Kidney tubule cell (primary cell): ENCODE measurements at places on chromosomes 16 and 17.
A peak's percentile ranks its signal among the peaks of the same experiment; 100 is the strongest.

GRCh38 chr17:74949455-74950115, 13.9 kb downstream of the OTOP3 start:
- DNase-seq, result no peak

DNA sequence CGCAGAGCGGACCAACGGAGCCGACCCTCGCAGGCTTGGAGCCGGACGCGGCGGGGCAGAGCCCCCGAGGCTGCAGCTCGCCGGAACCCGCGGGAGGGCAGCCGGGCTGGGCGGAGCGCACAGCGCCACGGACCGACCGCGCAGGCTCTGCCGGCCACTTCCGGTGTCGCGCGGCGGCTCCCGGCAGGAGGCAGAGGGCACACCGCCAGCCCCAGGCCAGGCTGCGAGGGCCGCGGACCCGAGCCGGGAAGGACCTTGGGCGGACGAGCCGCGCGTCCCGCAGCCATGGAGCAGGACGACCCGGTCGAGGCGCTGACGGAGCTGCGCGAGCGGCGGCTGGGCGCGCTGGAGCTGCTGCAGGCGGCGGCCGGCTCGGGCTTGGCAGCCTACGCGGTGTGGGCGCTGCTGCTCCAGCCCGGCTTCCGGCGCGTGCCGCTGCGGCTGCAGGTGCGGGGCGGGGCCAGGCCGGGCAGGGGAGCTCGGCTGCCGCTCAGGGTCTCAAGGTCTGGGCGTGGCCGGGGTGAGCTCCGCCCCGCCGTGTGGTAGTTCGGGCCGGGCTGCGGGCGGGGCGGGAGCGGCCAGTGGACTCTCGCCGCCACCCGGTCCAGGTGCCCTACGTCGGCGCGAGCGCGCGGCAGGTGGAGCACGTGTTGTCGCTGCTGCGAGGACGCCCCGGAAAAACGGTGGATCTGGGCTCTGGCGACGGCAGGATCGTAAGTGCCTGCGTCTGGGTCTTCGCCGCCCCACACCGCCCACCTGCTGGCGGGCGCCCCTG, at the start of gene ANTKMT:
ANTKMT (plus strand) TSS at position 157 of the 775 bp plus-strand sequence; CDS start at position 286, 129 bp downstream.
- peak; percentile 90 for DNase-seq

DNA sequence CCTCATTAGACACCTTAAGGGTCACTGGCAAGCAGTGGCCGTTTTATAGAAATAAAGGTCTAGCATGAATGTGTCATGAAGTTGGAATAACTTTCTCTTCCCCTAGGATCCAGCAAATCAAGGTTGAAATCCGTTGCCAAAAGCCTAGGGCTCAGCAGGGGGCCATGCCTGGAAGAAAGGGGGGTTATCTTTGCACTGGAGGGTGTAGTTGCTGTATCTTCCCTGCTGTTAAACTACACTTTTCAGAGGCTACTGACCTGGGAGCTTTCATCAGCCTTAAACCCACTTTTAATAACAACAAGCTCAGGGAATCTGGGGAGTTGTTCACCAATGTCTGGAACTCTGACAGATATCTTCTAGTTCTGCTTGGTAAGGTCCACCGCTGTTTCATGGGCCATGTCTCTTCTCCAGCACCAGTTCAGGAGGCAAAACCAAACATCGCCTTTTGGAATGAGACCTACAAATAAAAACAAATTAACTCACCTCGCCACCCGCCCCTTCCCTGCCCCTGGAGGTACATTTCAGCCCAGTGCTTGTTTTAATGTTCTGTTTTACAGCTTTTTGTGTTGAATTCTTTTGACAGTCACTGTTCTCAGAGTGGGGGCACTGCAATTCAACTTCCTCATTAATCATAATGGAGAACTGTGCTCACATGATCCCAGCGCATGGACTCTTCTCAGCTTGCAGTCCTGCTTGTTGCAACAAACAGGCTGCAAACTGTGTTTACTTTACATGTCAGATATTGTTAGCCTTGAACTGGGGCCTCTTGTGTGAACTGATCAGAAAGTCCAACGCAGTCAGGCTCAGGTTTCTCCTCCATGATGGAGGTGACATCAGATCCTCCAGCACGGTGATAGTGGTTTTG, 508.7 kb downstream of the KCNJ2 start:
- DNase-seq, result no peak

- no peak for DNase-seq
These were observed 177.7 kb downstream of the TMEM132E start for GRCh38 chr17:34757106-34757505.

DNA sequence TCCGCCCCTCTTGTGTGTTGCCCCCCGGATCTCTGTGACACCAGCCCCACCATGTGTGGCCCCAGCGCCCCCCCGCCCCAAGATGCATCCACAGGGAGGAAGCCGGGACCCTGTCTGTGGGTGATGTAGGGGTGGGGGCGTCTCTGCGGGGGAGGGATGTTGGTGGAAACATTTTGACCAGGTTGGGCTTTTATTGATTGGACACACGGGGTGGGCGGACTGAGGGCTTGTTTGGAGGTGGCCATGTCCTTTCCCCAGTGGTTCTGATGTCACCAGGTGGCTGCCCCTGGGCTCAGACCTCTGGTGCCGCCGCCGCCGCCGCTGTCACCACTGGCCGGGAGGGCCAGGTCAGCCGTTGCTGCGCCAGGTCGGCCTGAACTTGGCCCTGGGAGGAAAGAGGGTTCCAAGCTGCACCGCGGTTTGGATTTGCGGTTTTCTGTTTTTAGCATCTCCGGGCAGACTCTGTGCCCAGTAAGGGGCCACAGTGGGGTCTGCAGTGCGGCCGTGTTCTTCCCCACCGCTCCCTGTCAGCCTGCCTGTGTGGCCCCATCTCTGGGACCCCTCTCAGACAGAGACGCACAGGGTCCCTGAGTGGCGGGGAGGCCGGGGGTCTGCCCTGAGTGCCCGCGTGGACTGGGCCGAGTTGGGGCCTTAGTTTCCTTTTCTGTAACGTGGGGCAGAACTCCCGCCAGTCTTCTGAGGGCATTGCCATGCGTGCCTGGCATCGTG, 19.8 kb downstream of the GSE1 start:
- DNase-seq, result no peak

DNA sequence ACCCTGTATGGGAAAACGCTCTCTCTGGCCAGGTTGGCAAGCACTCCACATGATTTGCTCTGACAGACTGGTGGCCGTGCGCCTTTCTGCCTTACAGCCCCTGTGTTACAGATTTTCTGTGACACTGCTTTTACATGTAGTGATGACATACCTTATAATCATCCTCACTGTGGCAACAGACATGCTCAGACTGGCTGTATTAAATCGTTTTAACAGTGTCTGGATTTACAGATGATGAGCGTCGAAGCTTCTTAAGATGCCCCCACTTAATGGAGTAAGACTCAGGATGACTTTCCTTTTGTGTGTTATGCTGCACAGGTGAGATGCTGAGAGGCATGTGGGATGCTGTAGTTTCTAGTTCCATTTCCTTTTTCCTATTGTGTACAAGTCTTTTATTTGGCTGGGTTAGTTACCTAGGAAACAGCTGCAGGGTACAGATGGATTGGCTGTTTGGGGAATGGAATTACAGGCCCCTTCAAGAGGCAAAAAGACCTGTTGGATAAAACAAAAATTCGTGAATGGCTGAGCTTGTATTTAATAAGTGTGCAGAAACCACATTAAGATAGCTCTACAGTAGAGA, 20.9 kb upstream of the VWA3A start:
- peak; percentile 3 for DNase-seq

- DNase-seq, result no peak
These were observed 17.5 kb downstream of the KRT33A start for GRCh38 chr17:41333098-41333497.

- DNase-seq, result no peak
These were observed 134.6 kb upstream of the ADAMTS18 start for GRCh38 chr16:77569406-77569805.

- DNase-seq, result peak; percentile 90
These were observed at the start of gene CLDN7 for GRCh38 chr17:7262192-7262934. Gene CLDN7, minus strand, starts transcription at chr17:7262478. Its CDS starts 435 bp downstream, at chr17:7262043.

DNA sequence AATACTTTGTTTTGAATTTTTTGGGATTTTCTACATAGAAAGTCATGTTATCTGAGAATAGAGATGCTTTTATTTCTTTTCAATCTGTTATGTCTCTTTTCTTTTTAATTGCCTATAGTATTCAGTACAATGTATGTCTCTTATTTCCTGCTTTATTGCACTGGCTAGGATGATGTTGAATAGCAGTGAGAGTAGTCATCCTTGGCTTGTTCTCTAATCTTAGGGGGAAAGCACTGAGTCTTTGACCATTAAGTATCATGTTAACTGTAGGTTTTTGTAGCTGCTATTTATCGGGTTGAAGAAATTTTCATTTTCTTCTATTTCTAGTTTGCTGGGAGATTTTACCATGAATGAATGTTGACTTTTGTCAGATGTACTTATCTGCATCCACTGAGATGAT, 10.0 kb upstream of the ABCA3 start:
- DNase-seq, result no peak

DNA sequence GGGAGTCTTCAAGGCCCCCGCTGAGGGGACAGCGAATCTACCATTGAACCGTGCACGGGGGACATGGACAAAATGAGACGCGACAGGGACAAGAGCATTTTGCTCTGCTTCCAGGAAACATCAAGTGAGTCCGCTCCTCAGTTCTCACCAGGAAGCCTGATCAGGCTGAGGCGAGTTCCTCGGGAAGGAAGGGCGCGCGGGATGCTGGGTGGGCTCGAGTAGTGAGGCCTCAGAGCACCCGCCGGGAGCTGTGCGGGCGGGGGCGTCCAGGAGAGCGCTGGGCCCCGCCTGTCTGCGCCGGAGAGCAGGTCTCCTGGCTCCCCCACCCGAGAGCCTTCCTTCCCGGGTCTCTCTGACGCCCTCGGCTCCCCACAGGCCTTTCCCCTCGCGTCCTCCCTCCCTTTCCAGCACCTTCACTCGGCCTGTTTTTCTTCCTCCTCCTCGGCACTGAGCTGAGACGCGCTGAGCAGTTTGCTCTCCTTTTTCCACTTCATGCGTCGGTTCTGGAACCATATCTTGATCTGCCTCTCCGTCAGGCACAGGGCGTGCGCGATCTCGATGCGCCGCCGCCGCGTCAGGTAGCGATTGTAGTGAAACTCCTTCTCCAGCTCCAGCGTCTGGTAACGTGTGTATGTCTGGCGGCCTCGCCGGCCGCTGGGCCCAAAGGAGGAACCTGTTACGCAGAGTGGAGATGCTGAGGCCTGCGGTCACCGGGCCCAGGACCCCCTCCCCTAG, 2.6 kb upstream of the HOXB5 start:
- DNase-seq, result peak; percentile 48

DNA sequence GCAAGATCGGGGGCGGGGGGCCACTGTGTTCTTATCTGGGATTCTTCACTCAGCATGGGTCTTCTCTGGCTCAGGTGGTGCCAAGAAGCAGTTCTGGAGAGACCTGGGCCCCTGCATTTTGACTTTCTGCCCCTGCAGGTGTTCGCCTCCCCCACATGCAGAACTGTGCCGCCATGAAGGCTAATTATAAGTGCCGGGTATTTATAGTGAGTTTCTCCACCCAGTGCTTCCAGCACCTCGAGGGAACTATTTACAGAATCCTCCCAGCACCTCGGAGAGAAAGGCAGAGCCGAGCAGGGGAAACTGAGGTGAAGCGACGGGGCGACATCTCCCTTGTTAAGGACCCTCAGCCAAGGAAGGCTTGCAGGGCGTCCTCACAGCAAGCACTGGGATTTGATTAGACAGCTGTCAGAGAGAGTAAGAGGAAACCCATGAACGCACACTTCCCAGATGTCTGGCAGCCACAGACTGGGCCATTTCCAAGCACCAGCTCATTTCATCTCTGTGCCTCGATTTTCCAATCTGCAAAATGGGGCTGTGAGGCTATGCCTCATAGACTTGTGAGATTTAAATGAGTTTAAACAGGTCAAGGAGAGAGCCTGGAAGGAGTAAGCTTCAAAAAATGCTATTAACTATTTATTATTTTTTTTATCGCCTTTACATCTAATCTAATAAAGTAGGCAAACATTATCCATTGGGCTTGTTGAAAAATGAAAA, 36.4 kb upstream of the GRIN2A start:
- no peak for DNase-seq

GRCh38 chr17:38540514-38541045, 65.2 kb downstream of the SRCIN1 start:
- no peak for DNase-seq

GRCh38 chr17:65065906-65066305, 9.4 kb upstream of the GNA13 start:
- DNase-seq, result no peak

GRCh38 chr16:57795431-57795878, 6.8 kb downstream of the KIFC3 start:
- peak; percentile 91 for DNase-seq

DNA sequence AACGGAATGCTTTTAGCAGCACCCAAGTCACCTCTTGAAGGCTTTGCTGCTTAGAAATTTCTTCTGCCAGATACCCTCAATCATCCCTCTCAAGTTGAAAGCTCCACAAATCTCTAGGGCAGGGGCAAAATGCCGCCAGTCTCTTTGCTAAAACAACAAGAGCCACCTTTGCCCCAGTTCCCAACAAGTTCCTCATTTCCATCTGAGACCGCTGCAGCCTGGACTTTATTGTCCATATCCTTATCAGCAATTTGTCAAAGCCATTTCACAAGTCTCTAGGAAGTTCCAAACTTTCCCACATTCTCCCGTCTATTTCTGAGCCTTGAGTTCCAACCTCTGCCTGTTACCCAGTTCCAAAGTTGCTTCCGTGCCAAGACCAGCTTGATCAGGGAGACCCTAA, 27.4 kb downstream of the TMC6 start:
- DNase-seq, result no peak

- no peak for DNase-seq
These were observed 147.0 kb downstream of the C16orf78 start for GRCh38 chr16:49520492-49521038.

DNA sequence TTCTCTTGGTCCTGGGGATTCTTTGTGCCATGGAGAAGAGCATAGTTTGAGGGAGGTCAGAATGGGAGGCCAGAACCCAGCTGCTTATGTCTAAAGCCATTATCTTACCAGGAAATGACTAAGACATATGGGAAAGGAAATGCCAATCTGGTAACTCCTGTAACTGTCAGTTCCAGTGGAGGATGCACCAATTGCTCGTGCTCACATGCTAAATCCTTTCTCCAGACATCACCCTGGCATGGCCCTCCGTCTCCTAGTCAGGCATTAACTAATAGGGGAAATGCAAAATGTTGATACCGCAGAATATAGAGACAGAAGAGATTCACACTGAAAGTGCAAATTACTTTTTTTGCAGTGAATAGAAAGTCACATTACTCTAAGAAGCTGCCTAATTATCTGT, 255.6 kb upstream of the HSBP1 start:
- DNase-seq, result peak; percentile 91

GRCh38 chr17:4616476-4616875, 25.0 kb downstream of the ALOX15 start:
- DNase-seq, result no peak

GRCh38 chr16:648071-648780, 939 bp upstream of the WDR90 start:
- peak; percentile 67 for DNase-seq
